NT2/D1 (cell line): ENCODE measurements at places on chromosomes 7 and 10.

GRCh38 chr10:5895804-5896203 lies 5.8 kb downstream of the FBH1 start:
- DNase-seq, result no peak

DNA sequence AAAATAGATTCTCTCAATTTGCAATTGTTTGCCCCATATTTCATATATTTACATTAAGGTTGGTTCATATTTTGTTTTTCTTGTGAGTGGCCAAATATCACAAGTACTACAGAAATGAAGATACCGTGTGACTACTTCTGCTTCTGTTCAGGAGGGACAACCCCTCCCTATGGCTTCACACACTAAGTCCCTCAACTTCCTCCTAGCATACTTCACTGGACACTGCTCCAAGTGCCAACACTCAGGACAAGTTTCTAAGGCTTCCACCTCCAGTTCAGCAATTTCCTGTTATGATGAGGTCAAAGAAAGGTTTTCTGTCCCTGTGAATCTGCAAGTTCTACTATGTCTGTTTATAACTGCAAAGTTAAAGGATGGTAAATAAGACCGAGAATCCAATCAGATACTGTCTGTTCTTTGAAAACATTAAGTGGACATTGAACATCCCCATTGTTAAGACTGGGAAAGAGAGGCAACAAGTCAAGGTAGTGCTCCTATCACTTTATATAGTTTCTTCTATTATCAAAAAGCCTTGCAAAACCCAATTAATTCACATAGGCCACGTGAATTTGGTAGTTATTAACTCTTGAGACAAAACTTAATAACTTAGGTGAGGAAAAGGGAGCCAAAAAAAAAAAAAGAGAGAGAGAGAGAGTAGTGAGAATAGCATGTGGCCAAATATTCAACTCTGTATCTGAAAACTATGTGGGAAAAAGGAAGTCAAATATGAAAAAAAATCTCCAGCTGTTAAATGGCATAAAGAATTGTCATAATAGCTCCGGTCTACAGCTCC lies 81.3 kb upstream of the DKK1 start:
- DNase-seq, result no peak

DNA sequence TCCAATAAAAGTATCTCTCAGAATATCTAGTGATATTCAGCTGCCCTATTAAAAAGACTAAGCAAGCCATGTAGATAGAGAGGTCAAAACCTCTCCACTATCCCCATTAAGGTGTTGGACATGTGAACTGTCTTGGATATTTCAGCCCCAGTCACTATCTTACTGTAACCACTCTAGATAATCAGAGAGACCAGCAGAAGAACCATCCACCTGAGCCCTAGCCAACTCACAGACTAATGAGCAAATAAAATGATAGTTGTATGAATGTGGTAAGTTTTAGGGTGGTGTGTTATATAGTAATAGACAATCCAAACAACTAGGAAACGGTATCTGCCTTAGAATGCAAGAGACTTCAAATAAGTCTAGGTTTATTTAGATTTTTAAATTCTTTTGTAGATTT lies 268.6 kb upstream of the KLF14 start:
- no peak for DNase-seq

DNA sequence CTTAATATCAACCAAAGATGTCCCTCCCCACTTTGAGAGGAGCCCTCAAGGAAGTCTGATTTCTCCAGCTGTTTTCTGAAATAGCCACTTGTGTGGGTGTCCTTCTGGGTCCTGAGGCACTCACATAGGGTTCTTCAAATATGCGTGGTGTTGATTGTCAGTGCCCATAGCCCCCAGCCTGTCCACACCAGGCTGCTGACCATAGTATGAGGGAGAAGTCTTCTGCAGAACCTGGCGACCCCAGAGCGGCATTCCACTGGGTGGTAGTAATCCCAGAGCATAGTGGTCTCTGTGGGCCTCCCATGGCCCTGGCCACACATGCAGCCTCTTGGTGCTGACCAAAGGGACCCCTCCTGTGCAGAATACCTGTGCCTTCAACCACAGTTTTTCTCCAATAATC lies 82.7 kb upstream of the MACROH2A2 start:
- no peak for DNase-seq

- no peak for DNase-seq
Measured at GRCh38 chr10:102639537-102639936, 4.7 kb upstream of the TRIM8 start.

DNA sequence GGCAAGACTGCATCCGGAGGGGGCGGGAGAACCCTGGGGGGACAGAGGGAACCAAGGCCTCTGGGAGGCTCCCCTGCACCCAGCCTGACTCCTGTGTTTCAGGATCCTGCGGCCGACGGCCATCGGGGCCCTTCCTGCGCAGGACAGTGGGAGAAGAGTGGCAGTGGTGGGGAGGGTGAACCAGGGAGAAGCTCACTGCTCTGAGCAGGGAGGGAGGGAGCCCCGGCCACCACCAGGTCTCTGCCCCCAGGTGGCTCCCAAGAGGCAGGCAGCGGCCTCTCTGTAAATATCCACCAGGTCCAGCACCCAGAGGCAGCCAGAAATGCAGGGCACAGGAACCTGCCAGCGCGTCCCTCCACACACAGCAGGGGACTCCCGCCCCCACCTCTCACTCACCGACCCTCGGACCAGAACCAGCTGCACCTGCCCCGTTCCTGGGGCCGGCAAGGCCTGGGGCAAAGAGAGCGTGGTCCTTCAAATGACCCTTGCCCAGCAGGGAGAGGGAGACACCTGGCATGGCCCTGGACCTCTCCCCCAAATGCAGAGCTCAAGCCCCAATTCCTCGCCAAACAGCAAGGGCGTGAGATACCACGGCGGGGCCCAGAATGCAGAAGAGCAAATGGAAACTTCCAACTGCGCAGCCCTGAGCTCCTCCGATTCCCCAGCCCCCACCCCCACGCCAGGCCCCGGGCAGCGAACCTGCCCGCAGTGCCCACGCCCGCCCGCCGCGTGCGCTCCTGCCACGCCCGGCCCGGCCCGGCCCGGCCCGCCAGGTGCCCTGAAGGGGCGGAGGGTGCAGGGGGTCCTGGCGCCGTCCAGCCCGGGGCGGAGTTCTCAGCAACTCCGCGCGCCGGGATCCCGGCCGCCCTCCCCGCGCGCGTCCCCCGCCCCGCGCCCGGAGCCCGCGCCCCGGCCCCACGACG lies 805 bp downstream of the RASGEF1A start:
- DNase-seq, result no peak

GRCh38 chr7:131039355-131039762 lies 288.3 kb upstream of the MKLN1 start:
- DNase-seq, result no peak

- no peak for DNase-seq
Measured at GRCh38 chr7:80997841-80998240, 79.0 kb upstream of the SEMA3C start.

DNA sequence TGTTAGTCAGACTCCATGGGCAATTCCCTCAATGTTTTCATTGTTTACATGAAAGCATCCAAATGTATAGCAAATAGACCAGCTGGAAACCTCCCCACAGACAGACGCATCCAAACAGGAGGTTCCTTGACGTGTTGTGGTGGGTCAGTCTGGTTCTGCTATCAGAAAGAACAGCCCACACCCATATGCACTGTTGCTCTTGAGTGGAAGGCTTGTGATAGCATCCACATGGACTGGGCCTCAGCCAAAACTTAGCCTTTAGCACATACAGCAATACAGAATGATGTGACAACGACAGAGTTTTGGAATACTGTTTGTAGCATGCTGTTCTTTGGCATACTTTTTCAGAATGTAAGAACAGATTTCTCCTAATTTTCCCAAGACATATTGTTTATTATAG lies 299.2 kb upstream of the ETV1 start:
- no peak for DNase-seq

GRCh38 chr7:82153776-82154175 lies 289.8 kb downstream of the CACNA2D1 start:
- no peak for DNase-seq

- DNase-seq, result no peak
Measured at GRCh38 chr7:71480791-71481190, 348.8 kb downstream of the GALNT17 start.

DNA sequence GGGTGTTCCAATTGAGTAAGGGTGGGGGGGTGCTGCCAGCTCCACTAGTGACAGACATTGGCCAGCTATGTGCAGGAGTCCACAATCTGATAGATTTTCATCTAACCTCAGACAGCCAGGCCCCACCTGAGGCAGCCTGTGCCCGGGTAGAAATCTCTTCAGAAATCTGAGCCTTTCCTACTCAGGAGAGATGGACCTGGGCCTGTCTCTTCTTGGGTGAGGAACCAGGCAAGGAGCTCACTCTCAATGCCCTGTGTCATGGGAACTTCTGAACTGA lies 86.9 kb downstream of the UBE2H start:
- no peak for DNase-seq

- no peak for DNase-seq
Measured at GRCh38 chr7:64494912-64495461, 67.9 kb downstream of the ZNF680 start.

- DNase-seq, result no peak
Measured at GRCh38 chr7:157832006-157832405, 495.2 kb downstream of the DNAJB6 start.

- no peak for DNase-seq
Measured at GRCh38 chr7:98215561-98216495, 4.6 kb downstream of the BHLHA15 start.

DNA sequence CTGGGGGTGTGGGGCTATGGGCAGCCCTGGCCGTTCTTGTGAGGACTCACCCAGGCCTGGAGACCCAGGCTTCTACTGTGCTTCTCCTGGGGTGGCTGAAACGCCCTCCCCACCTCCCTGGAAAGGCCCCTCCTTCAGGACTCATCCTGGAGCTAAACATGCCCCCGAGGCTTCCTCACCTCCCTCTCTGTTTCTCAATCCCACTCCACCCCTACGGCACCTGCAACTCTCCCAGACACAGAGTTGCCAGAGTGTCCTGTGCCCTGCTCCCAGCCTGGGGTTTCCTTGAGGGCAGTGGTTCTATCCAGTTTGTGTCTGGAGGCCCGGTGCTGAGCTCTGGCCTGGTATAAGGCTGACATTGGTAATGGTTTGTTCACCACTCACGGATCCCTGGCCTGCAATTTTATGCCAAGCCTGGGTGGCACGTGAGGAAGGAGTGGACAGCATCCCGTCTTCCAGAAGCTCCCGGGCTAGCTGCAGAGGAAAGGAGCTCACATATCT lies 68.0 kb downstream of the GRID1 start:
- DNase-seq, result no peak

DNA sequence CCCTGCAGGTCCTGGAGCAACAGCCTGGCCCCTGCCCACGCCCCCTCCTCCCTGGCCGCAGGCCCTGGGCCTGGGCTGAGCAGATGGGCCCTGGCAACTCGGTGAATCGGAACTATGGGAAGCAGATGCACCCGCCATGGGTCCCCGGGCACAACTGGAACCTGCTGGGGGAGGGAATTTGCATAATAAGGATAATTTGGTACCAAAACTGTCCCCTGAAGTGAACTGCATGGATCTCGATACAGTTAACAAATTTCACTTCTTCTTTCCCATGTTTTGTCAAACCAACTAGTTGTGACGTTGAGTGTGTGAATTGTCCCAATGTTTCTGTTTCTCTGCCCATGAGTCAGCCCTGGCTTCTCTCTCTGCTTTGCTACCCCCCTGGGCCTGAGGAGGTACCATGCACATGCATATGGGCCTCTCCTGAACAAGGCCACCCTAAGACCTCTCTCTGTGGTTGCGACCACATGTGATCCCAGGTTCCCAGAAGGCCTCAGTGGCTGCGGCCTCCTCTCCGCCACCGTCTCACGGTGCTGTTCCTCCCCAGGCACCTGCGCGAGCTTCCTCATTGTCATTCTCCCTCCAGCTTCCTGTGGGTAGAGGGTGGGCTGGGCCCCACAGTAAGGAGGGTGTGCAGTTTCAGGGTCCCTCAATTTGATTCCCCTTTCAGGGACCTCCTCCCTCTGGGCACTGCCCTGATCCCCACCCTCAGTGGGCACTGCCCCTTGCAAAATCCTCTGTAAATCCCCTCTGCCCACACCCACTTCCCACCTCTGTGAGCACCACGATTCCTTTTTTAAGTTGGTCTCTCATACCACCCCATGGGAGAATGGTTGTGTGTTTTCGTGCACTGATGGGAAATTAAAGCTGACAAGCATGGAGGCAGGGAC lies 40.0 kb downstream of the FIGNL1 start:
- DNase-seq, result no peak

DNA sequence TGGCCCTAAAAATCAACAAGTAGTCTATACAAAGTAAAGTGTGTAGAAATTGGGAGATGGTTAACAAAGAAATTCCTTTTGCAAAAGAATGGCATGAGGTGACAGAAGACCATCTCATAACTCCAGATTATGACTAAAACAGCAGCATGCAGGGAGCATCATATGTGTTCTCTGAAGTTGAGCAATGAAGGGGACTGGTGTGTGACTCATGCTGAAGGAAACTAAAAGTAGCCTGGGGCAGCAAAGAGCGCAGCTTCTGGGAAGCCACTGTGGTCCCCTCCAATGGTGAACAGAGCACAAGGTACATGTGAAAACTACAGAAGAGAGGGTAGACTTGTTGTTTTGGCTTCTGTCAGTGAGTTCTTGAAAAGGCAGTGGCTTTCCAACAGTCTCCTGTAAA lies 133.4 kb downstream of the MACC1 start:
- DNase-seq, result no peak

- peak; percentile 68 for DNase-seq
Measured at GRCh38 chr7:22452142-22452959, 47.6 kb downstream of the STEAP1B start.

DNA sequence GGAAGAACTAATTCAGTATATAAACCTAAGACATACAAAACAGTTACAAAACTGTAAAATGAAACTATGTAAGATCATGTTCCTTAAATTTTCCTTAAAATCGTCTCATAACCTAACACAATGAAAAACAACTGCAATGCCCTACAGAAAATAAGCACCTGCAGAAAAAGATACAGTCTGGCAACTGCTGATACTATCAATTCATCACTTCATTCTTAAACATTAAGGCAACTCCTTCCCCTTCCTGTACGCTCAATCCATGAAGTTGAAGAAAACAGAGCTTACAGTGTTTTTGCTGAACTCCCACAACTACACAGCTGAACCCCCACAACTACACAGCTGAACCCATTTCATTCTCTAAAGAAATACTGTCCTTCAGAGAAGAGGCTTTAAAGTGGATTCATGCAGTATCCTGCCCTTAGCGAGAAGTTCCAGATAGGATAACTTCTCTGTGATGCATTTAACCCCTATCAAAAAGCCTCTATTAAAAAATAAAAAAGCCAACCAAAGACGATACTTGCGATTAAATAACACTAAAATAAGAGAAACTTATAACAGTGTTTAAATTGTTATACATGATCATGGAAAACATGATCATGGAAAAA lies 50.0 kb downstream of the JMJD1C start:
- DNase-seq, result no peak

- no peak for DNase-seq
Measured at GRCh38 chr7:124914298-124914697, 15.3 kb downstream of the POT1 start.

DNA sequence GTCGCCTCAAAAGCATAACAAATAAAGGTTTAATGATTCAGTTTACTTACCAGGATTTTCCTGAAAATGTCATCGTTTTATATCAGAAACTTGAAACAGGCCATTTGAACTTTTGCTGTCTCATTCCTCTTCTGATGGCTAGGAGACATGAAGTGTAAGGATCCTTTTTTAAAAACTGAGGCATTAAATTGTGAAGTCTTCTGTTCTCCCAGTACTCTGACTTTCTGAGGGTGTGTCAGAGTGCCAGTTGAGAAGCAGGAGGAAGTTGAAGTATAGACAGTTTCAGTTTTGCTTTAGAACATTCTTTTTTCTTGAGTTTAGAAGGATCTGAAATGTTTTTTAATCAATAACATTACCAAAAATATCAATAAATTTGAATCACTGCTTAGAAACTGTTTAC lies at the start of gene SAMD9L:
SAMD9L (minus strand) TSS at position 242 of the 400 bp plus-strand sequence. CDS start 12,414 bp downstream, outside the sequence.
- no peak for DNase-seq
